Peyer's patch (tissue), 4 donors: ENCODE measurements at places on chromosomes 7 and 10. TPM values are rescaled to one million over a fixed set of nuclear protein-coding genes. Genes with fewer than 3 reads are reported as not detected.

The MCM10 gene
- 15.7 TPM for total RNA-seq

DNA sequence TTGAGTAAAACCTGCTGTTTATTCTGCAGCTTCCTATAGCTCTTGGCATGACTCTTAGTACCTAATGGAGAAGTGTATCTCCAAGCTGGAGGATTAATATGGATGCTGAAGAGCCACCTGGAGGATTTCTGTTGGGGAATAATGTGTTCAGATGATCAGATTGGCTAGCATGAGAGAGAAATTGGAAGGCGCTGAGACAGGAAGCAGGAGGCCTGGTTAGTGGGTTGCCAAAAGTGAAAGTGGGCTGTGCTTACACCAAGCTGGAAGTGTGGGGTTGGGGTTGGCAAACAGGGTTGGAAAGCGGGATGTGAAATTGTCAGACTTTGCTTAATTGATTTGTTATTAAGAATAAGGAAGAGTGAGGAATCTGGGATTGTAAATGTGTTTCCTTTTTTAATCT lies 111.8 kb upstream of the PLPP4 start:
- DNase-seq = no peak

The NEUROG3 gene
- total RNA-seq = 1.1 TPM

The ZCWPW1 gene
- 3.5 TPM for total RNA-seq

The TAS2R3 gene
- 5.7 TPM for total RNA-seq

GRCh38 chr7:70694434-70694970 lies 437.4 kb upstream of the GALNT17 start:
- DNase-seq = peak; percentile 58

GRCh38 chr7:116173051-116174028 lies 37.0 kb upstream of the TES start:
- DNase-seq = no peak

GRCh38 chr10:84824525-84824924 lies 496.1 kb downstream of the CCSER2 start:
- DNase-seq = no peak

GRCh38 chr7:34184466-34184865 lies 279.1 kb downstream of the BMPER start:
- DNase-seq = no peak

The ASIC3 gene
- total RNA-seq = 3.4 TPM

GRCh38 chr7:82109288-82109687 lies 334.3 kb downstream of the CACNA2D1 start:
- no peak for DNase-seq
